AG09309 (cell line): ENCODE measurements at places on chromosomes 6 and 20.

- DNase-seq: no peak
These were observed 57.8 kb upstream of the NKAIN2 start for GRCh38 chr6:123745895-123746294.

- DNase-seq: peak; percentile 77
These were observed 108.1 kb upstream of the SCP2D1 start for GRCh38 chr20:18705490-18705889.

DNA sequence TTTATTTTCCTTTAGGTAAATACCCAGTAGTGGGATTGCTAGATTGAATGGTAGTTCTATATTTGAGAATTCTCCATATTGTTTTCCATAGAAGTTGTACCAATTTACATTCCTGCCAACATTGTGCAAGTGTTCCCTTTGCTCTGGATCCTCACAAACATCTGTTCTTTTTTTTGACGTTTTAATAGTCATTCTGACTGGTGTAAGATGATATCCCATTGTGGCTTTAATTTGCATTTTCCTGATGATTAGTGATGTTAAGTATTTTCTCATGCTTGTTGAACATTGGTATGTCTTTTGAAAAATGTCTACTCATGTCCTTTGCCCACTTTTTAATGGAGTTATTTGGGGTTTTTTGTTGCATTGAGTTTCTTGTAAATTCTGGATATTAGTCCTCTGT lies 85.6 kb downstream of the UBE3D start:
- DNase-seq: peak; percentile 77

DNA sequence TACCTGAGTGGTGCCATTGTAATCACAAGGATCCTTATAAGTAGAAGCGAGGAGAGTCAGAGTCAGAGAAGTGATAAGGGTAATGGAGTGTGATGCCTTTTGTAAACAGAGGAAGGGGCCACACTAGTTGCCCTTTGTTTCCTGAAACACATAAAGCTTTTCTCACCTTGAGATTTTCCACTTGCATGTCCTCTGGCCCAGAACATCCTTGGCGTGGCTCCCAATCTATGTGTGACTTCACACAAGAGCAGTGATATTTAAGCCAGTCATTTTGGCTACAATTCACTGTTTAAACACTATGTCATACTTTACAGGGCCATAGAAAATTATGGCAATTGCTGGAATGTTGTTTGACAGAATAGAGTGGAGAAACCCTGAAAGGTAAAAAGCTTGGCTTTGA lies 121.2 kb upstream of the BTN3A2 start:
- no peak for DNase-seq

DNA sequence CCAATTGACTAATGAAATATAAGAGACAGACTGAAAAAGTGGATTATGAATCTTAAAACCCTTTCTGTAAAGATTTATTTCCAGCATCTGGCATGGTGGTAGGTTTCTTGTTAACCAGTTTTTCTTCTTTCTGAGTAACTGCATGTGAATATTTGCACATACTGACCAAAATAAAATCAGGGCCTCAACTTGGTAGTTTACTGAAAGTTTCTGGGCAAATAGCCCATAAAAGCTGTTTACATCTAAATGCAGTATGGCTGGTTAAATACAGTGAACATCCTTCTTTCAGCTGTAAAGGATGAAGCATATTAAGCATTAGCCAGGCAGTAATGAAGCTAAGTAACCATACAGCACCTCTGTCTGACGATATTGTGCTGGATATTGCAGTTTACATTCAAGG lies 83.6 kb upstream of the EYS start:
- DNase-seq: no peak

DNA sequence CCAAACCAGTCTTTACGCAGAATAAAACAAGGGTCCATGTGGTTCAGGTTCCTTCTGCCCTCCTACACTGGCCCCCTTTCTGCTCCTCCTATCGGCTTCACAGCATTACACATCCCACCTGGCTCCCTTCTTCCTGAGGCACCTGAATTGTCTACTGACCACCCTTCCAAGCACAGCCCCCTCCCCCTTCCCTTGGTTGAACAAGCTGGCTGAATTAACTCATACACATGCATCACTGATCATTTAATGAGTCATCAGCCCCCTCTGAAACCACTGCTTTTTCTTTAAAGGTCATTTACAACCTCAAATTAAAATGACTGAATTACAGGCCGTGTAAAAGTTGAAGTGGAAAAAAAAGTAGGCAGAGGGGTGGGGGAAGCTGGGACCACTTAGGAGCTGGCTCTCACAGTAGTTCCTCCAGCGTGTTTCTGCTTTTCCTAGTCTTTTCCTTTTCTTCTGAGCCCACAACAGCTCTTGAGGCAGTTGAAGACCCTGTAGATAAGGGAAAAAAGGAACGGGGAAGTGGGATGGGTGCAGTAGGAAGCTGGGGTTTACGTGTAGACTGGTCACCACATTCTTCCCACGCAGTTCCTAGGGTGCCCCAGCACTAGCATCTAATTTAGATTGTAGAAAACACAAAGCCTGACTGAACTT lies 67.6 kb downstream of the FYN start:
- DNase-seq: no peak

DNA sequence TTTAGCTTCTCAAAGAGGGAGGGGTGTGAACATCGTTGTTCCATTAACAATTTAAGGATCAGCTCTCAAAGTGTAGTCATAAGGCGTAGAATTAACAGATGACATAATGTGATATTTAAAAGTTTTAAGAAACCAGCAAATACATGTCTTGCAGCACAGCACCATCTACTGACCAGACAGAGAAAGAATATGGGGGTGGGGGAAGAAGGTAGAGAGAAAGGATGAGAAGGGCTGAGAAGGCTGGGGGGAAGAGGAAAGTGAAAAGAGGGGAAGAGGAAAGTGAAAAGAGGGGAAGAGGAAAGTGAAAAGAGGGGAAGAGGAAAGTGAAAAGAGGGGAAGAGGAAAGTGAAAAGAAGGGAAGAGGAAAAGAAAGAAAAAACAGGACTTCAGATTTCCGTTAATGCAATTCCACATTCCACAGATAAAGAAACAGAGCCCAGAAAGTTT lies 80.9 kb downstream of the HAO1 start:
- peak; percentile 32 for DNase-seq

- no peak for DNase-seq
These were observed 457.2 kb downstream of the KIF16B start for GRCh38 chr20:16115911-16116552.

DNA sequence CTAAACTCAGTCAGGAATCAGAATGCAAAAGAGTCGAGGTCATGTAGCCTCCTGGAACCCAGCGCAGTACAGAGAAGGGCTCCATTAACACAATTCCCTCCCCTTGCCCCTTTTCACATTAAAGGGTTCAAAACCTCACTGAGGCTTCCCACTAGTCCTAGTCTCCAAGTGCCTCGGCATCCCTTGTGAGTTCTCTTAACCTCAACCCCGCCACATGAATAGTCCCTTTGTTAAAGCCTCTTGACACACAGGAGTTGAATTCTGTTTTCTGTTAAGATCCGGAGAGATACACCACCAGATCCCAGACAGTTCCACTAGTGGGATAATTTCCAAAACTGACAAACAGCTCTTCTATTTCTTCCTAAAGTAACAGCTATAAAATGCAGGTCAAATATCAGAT lies 17.8 kb downstream of the PTPRT start:
- DNase-seq: no peak

- peak; percentile 77 for DNase-seq
These were observed 3.5 kb downstream of the SDCBP2 start for GRCh38 chr20:1325173-1326030.

DNA sequence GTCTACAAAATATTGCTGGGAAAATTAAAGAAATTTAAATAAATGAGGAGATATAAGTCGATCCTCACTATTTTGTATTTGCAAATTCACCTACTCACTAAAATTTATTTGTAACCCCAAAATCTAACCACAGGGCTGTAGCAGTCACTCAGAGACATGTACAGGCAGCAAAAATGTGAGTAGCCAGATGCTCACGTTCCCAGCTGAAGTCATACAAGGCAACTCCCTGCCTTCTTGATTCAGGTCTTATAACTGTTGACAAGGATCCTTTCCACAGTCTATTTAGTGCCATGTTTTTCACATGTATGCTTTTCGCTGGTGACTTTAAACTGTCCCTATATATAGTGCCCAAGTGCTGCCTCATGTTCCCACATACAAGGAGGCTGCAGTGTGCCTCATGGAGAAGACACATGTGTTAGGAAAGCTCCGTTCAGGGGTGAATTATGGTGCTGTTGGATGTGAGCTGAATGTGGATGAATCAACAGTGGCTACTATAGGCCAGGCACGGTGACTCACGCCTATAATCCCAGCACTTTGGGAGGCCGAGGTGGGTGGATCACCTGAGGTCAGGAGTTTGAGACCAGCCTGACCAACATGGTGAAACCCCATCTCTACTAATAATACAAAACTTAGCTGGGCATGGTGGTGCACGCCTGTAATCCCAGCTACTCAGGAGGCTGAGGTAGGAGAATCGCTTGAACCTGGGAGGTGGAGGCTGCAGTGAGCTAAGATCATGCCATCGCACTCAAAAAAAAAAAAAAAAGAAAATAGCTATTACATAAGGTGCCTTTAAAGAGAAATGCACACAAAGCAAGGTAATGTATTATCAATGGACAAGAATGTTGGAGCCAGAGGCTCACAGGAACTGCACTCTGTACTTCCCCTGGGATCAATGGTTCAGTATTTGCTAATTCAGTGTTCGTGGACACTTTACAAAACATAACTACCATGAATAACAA lies 55.3 kb downstream of the STK35 start:
- no peak for DNase-seq

GRCh38 chr20:31712564-31713311 lies 9.9 kb downstream of the BCL2L1 start:
- no peak for DNase-seq

DNA sequence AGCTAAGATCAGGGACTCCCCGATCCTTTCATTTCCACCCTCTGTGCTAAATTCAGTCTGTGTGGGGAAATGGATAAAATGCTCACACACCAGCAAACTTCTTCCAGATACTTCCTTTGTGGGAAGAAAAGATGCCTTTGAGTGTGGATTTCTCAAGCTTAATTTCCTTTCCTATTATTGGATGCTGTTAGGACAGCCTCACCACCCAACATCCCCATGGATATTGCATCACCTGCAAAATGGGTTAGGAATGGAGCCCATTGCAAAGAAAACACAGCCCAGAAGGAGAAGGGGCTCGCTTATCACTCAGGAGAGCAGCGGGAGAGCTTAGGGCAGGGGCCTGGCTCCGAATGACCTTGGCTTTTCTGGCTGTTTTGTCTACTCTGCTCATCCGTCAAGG lies 272.2 kb downstream of the CDC5L start:
- no peak for DNase-seq

GRCh38 chr20:63376283-63377250 lies 15.4 kb upstream of the CHRNA4 start:
- no peak for DNase-seq

- no peak for DNase-seq
These were observed 44.8 kb downstream of the PMEPA1 start for GRCh38 chr20:57664924-57665588.

DNA sequence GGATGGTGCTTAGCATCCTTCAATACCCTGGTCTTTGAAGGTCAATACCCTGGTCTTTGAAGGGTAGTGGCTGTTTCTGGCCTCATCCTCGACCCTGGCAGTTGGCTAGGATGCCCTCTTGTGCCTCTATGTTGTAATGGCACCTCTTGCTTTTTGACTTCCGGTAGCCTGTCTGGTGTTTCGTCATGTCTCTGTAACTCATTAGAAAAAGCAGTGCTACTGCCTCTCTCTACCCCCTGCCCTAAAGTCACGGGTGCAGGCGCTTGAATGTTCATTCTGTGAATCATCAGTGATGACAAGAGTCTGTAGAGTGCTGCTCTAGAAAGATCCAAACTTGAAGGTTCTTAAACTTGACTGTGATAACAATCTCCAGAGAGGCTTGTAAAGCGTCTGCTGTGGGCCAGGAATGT lies 28.3 kb downstream of the RSPO4 start:
- peak; percentile 11 for DNase-seq

- DNase-seq: peak; percentile 17
These were observed 39.8 kb upstream of the MMS22L start for GRCh38 chr6:97322811-97323210.
